ENCODE measurements at places on chromosomes 5 and 9. TPM values are rescaled to one million over a fixed set of nuclear protein-coding genes. Genes with fewer than 3 reads are reported as not detected.

The KCTD16 gene
- total RNA-seq: 0.21 TPM

The CREBRF gene
- 4.4 TPM for total RNA-seq

The TMEM252 gene
- total RNA-seq: not detected

The SUSD1 gene
- 1.8 TPM for total RNA-seq

The GOLM1 gene
- 45.2 TPM for total RNA-seq

The REEP2 gene
- total RNA-seq: 2.1 TPM

The OR2Y1 gene
- total RNA-seq: not detected

The ZNF622 gene
- 55.0 TPM for total RNA-seq

The CCDC127 gene
- 4.6 TPM for total RNA-seq

The CBY3 gene
- total RNA-seq: not detected

The ADAMTS12 gene
- total RNA-seq: 14.7 TPM

The LCN1 gene
- total RNA-seq: not detected

The FGF1 gene
- total RNA-seq: 3.2 TPM

The CDK9 gene
- 24.8 TPM for total RNA-seq

The GMCL2 gene
- not detected for total RNA-seq

The RNF20 gene
- 27.5 TPM for total RNA-seq

The TAF9 gene
- 164 TPM for total RNA-seq
